ENCODE measurements at places on chromosomes 5 and 9.

DNA sequence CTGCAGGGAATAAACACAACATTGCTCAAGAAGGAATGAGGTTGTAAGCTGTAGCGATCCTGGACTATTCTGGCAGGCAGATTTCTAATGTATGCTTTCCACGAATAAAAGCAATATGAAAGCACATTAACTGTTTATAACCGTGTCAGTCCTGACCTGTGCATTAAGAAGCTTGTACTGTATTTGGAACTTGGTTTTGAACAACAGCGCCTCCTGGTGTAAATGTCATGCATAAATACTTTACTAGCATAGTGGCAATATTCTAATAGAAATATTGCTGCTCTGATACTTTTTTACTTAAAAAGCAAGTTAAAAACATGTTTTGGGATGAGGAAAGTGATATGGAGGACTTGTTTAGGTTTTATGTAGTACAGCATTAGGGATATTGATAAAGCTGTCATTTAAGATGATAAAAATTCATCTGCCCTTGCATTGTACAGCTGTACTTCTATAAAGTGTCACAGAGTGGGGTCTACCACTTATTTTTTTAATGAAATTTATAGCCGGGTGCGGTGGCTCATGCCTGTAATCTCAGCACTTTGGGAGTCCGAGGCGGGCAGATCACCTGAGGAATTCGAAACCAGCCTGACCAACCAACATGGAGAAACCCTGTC, 70.7 kb upstream of the GNE start:
- DNase-seq = no peak

DNA sequence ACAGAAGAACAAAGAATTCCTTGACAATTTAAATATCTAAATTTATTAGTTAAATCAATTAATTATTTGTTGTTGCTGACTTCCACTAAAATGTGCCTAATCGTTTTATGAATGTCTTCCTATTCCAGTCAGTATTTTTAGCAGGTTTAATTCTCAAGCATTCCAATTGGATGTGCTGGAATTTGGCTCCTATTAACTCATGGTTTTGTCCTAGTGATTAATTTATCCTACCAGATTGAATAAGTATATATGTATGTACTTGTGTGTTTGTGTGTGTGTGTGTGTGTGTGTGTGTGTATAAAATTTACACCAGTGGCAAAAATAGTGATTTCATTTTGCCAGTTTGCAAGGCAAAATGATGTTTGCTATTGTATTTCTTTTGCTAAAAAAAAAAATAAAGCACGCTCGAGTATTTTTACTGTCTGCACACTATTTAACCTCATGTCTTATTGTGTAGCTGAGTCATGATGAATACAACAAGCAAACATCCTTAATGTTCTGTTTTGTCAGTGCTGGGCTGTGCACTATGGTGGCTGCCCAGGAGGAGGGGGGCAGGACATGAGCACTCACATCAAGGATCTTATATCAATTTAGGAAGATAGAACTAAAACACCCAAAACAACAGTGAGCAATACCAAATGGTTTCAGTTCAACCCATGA, 375.5 kb downstream of the PDE4D start:
- no peak for DNase-seq

- no peak for DNase-seq
Measured at GRCh38 chr9:130905902-130906734, 9.5 kb upstream of the QRFP start.

DNA sequence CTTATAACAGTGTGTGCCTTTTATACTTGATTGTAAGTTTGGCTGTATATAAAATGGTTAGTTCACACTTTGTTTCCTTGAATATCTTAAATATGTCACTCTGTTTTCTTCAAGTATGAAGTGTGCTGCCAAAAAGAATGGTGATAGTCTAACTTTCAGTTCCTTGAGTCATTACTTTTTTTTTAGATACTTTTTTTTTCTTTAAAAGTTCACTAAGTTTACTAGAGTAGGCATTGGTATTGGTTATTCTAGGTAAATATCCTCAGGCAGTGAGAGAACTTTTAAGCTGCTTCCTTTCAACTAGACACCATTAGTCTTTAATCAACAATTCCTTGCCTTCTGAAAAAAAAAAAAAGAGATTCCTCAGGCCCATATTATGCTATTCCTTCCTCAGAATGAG, 41.9 kb downstream of the SPEF2 start:
- no peak for DNase-seq

- no peak for DNase-seq
Measured at GRCh38 chr9:137188086-137188489, 272 bp downstream of the ANAPC2 start.

GRCh38 chr5:28961816-28962215, 1923.4 kb upstream of the CDH9 start:
- no peak for DNase-seq

- no peak for DNase-seq
Measured at GRCh38 chr9:102087141-102087540, 348.7 kb upstream of the GRIN3A start.

DNA sequence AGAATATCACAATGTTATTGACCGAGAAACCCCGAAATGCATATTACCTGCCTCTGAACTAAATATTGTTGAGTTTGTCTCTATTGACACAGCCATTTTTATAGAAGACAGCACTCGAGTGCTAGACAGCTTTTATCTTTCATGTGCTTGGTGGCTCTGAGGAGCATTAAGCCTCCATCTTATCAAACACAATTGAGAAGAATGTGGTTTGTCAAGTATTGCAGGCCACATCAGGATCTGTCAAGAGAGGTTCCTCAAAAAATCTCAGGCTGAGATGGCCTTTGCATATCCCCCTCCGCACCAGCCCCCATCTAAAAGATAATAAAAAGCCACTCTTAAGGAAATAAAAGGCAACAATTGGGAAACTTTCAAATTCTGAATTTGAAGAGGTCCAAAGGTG, 284.8 kb downstream of the DENND1A start:
- no peak for DNase-seq

DNA sequence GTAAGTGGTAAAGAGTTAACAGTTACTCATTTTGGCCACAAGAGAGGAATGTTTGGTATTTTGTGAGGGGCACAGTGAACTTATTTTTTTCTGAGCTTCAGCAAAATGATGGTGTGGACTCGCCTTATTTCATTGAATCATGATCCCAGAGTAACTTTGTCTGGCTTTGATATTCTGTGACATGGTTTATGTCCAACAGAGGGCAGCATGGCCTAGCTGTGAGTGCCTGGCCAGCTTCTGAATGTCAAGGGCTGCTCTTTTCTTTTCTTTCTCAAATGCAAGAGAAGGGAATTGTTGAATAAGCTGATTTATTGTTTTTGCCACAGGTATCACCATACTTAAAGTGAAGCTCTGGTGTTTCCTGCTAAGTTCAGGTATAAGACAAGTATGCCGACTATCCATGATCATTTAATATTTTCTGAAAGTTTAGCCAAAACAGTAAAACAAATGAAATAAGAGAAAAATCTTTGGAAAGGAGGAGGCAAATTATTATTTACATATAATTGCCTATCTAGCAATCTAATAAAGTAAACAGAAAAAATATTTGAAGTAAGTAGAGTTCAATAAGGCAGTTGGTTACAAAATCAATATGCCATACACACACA, 31.7 kb downstream of the MRPL22 start:
- DNase-seq = no peak

GRCh38 chr5:132094393-132095076, 20.9 kb downstream of the CSF2 start:
- peak; percentile 94 for DNase-seq

DNA sequence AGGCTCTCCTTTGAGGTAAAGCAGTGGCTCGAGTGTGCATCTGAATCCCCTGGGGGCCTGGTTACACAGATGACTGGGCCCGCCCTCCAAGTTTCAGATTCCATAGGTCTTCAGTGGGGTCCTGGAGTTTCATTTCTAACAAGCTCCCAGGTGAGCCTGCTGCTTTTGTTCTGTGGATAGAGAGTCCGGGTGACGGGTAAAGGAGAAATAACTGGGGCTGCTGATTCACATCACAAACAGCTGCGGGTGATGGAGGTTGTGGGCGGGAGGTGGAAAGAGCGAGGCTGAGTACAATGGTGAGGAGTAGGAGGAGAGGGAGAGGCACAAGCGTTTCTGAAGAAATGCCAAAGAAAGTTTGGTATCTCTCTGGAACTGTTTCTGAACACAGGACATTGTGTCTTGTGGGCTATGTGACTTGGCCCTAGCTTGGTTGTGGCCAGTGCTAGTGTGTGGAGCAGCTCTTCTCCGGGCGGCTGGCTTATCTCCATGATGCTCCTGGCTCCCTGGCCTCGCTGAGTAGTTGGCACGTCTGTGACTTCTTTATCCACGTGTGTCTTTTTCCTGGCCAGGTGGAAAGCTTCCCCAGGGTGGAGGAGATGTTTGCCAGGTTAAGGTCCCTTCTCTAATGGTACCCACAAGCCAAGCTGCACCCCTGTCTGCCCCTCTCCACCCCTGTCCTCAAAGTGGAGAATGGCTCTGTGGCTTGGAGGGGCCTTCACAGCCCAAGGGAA, 61.7 kb downstream of the HSPA4 start:
- DNase-seq = no peak

GRCh38 chr5:60811105-60811504, 33.0 kb downstream of the ELOVL7 start:
- no peak for DNase-seq
